ENCODE measurements at places on chromosomes 2 and 18.

- DNase-seq: no peak
Measured at GRCh38 chr2:109646961-109647360, 32.8 kb downstream of the SOWAHC start.

GRCh38 chr2:38932586-38932985 lies 42.9 kb downstream of the ARHGEF33 start:
- no peak for DNase-seq

DNA sequence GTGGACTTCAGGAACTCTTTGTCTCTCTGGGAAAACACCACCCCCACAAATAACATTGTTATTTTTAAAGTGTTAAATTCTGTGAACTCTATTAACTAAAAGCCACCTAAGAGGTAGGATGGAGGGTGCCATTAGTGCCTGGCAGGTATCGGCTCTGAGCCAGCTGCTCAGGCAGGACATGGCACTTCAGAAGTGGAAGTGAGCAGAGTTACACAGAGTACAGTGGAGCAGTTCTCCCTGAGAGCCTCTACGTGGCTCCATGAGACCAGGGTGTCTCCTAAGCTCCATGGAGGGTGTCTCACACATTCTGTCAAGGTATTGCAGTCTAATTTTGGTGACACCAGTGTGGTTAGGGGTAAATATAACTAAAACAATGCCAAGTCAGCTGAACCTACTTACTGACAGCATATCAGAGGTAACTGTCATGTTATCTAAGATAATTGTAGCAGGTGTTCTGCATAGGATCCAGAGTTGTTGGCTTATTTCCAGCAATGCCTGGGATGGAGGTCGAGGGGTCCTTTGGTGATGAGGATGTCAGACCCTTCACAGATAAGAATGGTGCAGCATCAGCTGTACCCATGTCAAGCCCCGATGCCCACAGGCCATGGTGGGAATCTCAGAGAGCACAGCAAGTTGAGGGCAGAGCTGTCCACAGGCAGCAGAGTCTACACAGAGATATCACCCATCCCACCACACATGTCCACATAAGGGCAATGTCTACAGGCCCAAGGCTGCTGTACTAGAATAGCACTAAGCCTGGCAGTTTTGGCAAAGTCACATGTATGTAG lies 8.6 kb upstream of the MALL start:
- DNase-seq: no peak

- no peak for DNase-seq
Measured at GRCh38 chr2:218344090-218344754, 12.4 kb upstream of the CATIP start.

GRCh38 chr18:47323158-47323557 lies 71.7 kb upstream of the SKOR2 start:
- no peak for DNase-seq

GRCh38 chr2:221205103-221205673 lies 366.9 kb downstream of the EPHA4 start:
- DNase-seq: no peak

DNA sequence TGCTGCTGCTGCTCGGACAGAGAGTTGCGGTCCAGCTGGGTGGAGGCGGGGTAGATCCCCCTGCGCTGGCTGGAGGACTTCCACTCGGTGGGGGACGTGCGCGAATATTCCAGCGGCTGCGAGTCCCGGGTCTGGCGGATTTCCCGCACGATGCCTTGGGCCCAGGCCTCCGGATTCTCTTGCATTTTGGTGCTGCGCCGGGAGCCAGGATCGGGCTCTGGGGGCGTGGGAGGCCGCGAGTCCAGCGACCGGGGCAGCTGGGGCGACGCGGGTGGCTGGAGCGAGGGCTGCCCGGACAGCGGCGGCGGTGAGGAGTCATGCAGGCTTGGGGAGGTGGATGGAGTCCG lies 4.8 kb downstream of the NT5C1B start:
- DNase-seq: no peak

DNA sequence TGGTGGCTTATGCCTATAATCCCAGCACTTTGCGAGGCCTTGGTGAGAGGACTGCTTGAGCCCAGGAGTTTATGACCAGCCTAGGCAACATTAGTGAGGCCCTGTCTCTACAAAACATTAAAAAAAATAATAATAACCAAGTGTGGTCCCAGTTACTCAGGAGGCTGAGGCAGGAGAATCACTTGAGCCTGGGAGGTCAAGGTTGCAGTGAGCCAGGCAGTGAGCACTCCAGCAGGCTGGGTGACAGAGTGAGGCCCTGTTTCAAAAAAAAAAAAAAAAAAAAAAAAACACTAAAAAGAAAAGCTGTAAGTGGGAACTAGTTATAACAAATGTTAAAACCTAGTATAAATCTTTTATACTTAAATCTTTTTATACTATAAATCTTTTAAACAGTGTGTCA lies 146.2 kb upstream of the ITGA4 start:
- no peak for DNase-seq

DNA sequence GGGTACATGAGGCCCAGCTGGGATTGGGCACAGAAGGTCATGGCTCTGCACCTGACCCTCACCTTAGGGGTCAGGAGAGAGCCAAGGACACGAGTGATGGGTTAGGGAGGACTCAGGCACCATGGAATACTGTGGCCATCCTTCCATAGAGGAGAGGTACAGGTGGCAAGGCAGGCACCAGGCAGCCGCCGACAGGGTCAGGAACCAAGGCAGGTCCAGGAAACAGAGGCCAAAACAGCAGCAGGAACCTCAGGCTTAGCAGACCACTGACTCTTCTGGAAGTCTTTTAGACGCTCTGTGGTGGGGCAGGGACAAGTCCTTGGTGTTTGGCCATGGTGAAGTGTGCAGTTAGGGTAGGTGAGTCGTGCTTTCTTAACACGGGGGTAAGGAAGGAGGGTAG lies 128.0 kb downstream of the NEDD4L start:
- DNase-seq: no peak

GRCh38 chr2:239751679-239752355 lies 273.3 kb downstream of the NDUFA10 start:
- no peak for DNase-seq

DNA sequence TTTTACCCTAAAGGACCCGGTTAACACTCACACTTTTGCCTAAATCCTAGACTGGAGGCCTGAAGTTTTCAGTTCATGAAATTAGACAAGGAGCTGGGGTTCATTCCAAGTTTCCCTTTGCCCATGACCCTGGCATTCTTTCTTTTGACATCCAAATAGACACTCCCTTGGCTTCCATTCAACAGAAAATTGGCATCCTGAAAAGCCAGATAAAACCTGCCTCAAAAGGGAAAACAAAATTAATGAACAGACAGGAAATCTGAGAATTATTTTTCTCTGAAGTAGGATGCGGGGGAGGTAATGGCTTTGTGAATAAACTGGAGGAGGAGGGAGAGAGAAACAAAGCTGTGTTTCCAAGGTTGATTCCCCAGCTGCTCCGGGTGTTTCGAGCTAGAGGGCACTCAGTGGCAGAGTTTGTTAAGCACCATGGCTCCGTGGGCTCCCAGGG lies 41.0 kb downstream of the SPP2 start:
- DNase-seq: no peak

All from GM04503 (cell line).